ENCODE measurements at places on chromosomes 6 and 20.

DNA sequence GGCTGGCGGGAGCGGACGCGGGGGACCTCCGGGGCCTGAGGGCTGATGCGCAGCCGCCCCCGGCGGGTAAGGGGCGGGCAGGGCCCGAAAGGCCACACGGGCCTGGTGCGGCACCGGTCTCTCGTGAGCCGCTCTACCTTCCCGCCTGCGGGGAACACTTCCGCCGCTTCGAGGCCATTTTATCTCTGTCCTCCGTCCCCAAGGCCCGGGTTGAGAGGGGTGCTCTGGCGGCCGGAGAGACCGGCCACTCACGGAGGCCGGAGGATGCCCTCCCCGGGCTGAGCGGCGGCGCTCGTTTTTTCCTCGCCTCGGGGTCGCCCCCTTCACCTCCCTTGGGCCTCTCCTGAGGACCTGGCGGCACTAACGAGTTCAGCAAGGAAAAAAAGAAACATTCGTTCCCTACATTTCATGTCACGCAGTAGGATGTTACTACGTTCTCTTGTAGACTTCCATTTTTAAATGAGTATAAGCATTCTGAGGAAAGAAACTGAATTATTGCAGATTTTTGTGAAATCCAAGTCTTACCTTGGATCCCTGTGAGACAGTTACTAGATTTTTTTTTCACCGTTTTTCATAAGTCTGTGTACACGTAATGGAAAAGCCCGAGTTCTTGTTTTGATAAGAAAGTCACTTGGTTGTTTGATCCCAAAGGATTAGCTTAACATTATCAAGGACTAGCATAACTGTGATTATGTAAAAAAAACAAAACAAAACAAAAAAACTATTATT is 575 bp downstream of the WTAP start:
- no peak for DNase-seq

DNA sequence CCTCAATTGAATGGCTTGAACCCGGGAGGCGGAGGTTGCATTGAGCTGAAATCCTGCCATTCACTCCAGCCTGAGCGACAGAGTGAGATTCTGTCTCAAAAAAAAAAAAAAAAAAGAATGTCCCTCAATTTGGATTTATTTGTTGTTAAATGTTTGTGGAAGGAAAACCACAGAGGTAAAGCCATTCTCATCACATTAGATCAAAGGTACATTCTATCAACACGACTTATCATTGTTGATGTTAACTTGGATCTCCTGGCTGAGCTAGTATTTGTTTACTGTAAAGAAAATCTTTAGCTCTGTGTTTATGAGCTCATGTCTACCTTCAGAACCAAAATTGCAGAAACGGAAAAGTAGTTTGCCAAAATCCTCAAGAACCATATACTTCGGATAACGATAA is 91.4 kb upstream of the SALL4 start:
- DNase-seq, result no peak

GRCh38 chr20:16284385-16285100 is 288.7 kb downstream of the KIF16B start:
- DNase-seq, result no peak

GRCh38 chr20:57496592-57496991 is 28.3 kb downstream of the CTCFL start:
- no peak for DNase-seq

DNA sequence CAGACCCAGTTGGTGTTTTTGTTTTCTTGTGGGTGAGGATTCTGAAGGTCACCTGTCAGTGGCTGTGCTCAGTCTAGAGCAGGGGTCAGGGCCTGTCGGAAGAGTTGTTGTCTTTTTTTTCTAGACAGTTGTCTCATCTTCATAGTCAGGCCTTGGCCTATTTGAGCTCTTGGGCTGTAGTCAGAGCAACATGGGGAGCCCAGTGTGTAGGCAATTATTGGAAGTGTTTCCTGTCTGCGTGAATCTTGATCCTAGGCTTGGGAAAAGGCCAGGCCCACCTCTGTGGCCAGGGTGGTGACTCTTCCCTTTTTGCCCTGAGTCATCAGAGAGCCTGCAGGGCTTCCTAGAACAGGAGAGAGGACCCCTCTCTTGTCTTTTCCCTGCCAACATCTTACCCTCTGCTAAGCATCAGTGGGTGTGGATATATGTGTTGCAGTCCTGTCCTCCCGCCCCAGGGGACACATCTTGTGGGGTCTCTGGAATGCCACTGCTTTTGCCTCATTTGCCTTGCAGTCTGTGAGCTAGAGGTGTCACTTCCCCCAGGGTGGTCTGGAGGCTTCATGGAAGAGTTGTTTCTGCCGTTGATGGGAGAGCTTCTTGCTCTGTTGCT is 11.4 kb downstream of the TJAP1 start:
- DNase-seq, result no peak
